ENCODE measurements at places on chromosomes 16 and 17. TPM values are rescaled to one million over a fixed set of nuclear protein-coding genes. Genes with fewer than 3 reads are reported as not detected.
A peak's percentile ranks its signal among the peaks of the same experiment; 100 is the strongest.

Gene TVP23A
- 5.6 TPM for total RNA-seq

Gene MON1B
- total RNA-seq, result 46.7 TPM

- H3K36me3 ChIP-seq, result no peaks in the 10 kb centered on the region
- no peak for DNase-seq
- no peak overlapping the region for H3K27ac ChIP-seq
- no peaks in the 10 kb centered on the region for H3K4me1 ChIP-seq
- no peak overlapping the region for H3K4me3 ChIP-seq
Measured at GRCh38 chr16:47045023-47045422, 71.5 kb upstream of the DNAJA2 start.

GRCh38 chr16:80585764-80586163 is 45.0 kb downstream of the DYNLRB2 start:
- H3K4me1 ChIP-seq, result no peaks in the 10 kb centered on the region
- H3K36me3 ChIP-seq, result no peaks in the 10 kb centered on the region
- peaks cover 6% of the 10 kb centered on the region for H3K27me3 ChIP-seq
- no peak for DNase-seq
- no peak overlapping the region for H3K27ac ChIP-seq
- no peak overlapping the region for H3K4me3 ChIP-seq

DNA sequence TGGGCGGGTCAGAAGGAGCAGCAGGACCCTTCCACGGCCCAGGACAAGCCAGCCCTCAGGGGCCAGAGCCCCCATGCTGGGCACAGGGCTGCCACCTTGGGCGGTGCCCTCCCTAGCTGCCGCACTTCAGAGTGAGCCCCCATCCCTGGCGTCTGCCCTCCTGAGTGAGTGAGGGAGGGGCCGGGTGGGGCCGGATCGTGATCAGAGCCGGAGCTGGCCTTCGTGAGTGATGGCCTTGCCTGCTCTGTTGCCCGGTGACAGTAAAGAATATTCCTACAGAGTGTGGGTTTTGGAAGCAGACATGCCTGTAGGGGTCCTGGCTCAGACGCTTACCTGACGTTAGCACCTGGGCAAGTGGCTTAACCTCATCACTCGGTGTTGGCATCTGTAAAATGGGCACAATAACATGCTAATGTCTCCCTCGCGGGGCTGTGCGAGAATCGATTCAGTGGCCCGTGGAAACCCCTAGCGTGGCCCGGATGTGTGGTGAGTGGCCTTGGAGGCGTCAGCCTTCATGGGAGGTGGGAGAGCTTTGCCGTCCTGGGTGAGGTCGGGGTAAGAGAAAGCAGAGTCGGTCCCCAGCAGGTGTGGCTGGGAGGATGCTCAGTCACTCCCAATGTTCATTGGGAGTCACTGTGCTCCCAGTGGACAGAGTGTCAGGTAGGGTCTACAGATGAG is 26.1 kb downstream of the JPH3 start:
- no peak for DNase-seq
- no peaks in the 10 kb centered on the region for H3K27me3 ChIP-seq
- no peak overlapping the region for H3K4me3 ChIP-seq
- no peaks in the 10 kb centered on the region for H3K4me1 ChIP-seq
- no peak overlapping the region for H3K27ac ChIP-seq

DNA sequence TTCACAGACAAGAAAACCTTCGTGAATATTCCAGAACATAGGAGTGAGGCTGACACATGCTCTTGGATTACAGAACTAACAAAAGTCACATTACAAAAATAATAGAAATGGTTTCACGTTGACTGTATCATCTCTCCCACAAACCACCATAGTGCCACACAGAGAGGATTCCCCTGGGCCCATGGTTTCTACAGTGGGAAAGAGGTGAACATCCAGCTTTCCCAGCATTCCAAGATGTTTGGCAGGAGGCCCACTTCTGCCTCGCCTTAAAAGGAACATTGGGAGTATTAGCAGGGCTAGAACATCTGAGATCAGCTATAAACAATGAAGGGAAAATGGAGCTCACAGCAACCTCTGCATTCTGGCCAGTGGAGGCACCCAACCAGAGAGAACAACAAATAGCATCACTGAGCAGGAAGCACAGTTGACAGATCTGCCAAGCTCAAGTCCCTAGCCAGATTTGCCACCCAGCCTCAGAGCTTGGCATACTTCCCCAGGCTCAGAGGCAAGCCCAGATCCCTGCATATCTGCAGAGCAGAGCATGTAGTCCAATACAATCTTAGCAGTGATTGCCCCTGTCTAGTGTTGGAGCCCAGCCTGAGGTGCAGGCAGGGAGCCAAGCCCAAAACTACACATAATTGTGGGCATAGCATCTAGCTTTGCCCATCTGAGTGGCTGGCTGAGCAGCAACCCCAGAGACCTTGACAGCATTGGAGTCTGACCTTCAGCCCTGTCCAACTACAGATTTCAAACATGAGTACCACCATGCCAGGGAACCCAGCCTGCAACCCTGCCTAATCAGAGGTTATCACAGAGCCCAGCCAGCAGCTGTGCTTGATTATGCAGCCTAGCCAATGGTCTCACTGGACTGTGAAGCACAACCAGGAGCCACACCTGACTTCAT is 260.4 kb downstream of the CEP112 start:
- no peaks in the 10 kb centered on the region for H3K4me1 ChIP-seq
- H3K27ac ChIP-seq, result peak overlapping the region; percentile 40
- no peaks in the 10 kb centered on the region for H3K36me3 ChIP-seq
- H3K27me3 ChIP-seq, result no peaks in the 10 kb centered on the region
- no peak overlapping the region for H3K4me3 ChIP-seq

GRCh38 chr16:89949756-89950155 is 1.2 kb downstream of the DEF8 start:
- no peaks in the 10 kb centered on the region for H3K27me3 ChIP-seq
- H3K27ac ChIP-seq, result no peak overlapping the region
- H3K36me3 ChIP-seq, result no peaks in the 10 kb centered on the region
- DNase-seq, result no peak

- H3K4me3 ChIP-seq, result no peak within 1 kb of the TSS
- H3K27ac ChIP-seq, result no peak within 1 kb of the TSS
- no peak for DNase-seq
- no peaks in the 10 kb centered on the region for H3K27me3 ChIP-seq
Measured at GRCh38 chr16:674968-675883, at the start of gene RHBDL1. Gene RHBDL1, plus strand, starts transcription at chr16:675671. Its CDS starts 120 bp downstream, at chr16:675791.

GRCh38 chr16:583815-584591 is 5.9 kb upstream of the RAB40C start:
- H3K27ac ChIP-seq, result no peak overlapping the region
- H3K4me1 ChIP-seq, result no peaks in the 10 kb centered on the region
- H3K27me3 ChIP-seq, result no peaks in the 10 kb centered on the region
- no peak for DNase-seq
- H3K4me3 ChIP-seq, result no peak overlapping the region

- DNase-seq, result no peak
- no peaks in the 10 kb centered on the region for H3K4me1 ChIP-seq
- no peaks in the 10 kb centered on the region for H3K36me3 ChIP-seq
- no peak overlapping the region for H3K4me3 ChIP-seq
- no peak overlapping the region for H3K27ac ChIP-seq
Measured at GRCh38 chr17:75590849-75591721, 3.5 kb downstream of the MYO15B start.

DNA sequence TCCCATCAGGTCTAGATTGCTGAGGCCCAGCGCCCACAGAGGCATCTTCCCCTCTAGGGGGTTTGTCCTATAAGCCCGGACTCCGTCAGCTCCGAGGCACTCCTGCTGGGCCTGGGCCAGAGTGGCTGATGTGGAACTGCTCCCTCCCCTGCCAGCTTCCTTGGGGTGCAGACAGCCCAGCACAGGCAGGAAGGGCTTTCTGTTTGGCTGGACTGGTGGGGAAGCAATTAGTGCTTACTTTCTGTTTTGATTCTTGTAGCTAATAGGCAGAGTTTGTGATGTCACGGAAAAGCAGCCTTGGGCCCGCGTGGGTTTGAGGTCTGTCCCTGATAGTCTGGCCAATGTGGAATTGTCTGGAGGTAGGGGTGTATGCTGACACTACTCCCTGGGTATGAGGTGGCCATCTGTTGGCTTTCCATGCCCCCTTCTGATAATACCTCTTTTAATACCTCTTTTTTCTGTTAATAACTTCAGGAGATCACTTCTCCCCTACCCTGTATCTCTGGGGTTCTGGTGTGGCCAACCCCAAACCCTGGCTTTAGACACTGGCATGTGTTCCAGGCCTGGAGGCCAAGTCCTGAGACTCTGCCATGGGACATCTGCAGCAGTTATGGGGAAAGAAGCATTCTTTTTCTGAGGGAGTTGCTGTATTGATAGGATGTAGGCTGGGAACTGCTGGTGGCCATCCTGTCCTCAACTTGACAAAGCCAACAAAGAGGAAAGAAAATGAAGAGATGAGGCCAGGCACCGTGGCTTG is 190.9 kb downstream of the RAB11FIP4 start:
- H3K4me3 ChIP-seq, result no peak overlapping the region
- H3K27ac ChIP-seq, result peak overlapping the region; percentile 50
- H3K36me3 ChIP-seq, result peaks cover 2% of the 10 kb centered on the region
- no peaks in the 10 kb centered on the region for H3K4me1 ChIP-seq

- no peaks in the 10 kb centered on the region for H3K36me3 ChIP-seq
- no peak overlapping the region for H3K27ac ChIP-seq
- H3K4me3 ChIP-seq, result no peak overlapping the region
- H3K4me1 ChIP-seq, result no peaks in the 10 kb centered on the region
Measured at GRCh38 chr16:27287887-27288286, 19.3 kb upstream of the NSMCE1 start.

DNA sequence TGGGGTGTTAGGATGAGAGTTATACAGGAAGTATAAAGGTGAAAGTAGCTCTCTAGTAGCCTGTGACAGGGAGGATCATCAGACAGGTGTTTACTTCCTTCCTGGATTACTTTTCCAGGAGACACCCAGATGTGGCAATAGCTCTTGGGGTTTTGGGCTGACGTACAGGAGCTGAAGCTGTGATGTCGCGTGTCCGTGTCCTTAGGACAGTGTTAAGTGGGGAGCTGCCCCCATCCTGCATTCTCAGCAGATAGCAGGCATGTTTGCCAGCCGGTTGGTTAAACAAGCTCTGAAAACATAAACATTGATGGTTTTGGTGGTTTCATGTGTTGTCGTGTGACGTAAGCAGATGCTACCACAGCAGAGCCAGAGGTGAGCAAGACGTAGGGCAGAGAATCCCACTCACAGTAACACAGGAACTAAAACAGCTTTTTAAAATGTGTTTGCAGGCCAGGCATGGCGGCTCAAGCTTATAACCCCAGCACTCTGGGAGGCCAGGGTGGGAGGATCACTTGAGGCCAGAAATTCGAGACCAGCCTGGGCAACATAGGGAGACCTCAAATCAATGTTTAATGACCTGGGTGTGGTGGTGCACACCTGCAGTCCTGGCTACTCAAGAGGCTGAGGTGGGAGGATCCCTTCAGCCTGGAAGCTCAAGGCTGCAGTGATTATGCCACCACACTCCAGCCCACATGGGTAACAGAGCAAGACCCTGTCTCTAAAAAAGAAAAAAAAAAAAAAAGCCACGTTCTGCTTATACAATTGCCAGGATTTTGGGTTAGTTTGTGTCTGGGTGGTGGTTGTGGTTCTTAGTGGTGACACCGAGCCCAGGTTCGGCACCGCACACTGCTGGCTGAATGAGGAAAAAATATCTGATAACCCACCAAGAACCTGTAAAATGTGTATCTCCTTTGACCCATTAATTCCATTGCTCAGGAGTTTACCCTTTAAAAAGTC is 18.2 kb upstream of the IL17C start:
- no peak for DNase-seq
- H3K4me1 ChIP-seq, result no peaks in the 10 kb centered on the region
- no peak overlapping the region for H3K27ac ChIP-seq
- H3K27me3 ChIP-seq, result no peaks in the 10 kb centered on the region
